ENCODE measurements at places on chromosomes 13 and 19. TPM values are rescaled to one million over a fixed set of nuclear protein-coding genes. Genes with fewer than 3 reads are reported as not detected.

- DNase-seq = peak; percentile 76
These were observed 943 bp downstream of the SLAIN1 start for GRCh38 chr13:77698201-77699058.

GRCh38 chr19:13913352-13913751 lies 7.4 kb downstream of the CC2D1A start:
- no peak for DNase-seq

Gene SIGLEC9
- 12.6 TPM for total RNA-seq

- no peak for DNase-seq
These were observed 1075.2 kb downstream of the PCDH9 start for GRCh38 chr13:66154976-66155375.

- DNase-seq = peak; percentile 74
These were observed 58.0 kb upstream of the F7 start for GRCh38 chr13:113047587-113047986.

DNA sequence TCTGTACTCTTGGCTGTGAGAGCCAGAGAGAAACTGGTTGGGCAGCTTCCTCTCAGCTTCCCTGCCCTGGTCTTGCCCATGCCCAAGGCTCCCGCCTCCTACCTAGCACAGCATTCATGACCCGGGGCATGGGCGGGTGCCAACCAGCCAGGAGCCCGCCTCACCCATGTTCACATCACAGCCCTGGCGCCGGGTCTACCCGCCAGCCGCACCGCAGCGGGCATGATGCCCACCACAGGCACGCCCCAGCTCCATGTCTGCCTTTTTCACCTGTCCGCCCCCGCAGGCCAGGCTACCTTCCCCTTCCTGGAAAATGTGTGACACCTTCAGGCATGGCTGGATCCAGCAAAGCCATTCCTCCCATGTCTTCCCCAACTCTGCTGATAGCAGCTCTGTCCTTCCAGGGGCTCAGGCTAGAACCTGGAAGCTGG lies 42.1 kb downstream of the PTPRS start:
- no peak for DNase-seq

Gene COX6B2
- not detected for total RNA-seq

Gene CPB2
- total RNA-seq = not detected

Gene ZNF493
- 15.1 TPM for total RNA-seq

DNA sequence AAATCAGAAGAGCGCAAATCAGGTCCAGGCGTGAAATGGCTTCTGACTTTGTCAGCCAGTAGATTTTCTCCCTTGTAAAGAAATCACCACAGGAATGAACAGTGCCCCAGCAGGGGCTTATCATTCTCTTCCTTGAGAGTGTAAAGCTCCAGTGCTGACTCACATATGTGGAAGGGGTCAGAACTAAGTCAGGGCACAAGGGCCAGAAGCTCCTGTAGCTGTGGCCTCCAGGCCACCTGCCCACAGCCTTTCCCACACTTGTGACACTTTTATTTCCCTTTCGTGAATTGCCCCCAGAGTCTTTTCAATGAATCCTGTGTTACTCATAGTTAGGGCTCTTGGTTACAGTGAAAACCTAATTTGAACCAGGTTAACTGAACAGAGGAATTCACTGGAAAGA lies 99.6 kb downstream of the SUCLA2 start:
- no peak for DNase-seq

DNA sequence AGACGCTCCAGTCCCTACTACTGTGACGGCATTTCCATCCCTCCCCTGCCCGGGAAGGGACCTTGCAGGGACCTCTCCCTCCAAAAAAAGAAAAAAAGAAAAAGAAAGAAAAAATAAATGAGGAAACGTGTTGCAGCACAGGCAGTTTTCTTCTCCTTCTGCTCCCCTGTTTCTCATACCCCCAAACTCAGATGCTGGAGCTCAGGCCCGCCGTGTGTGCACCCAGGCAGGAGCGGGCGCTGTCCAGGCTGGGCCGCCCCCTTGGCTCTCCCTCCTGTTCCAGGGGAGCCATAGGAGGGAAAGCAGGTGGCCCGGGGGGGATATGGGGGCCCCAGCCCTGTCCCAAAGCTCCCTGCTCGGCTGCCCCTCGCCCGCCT lies 5.8 kb downstream of the YIPF2 start:
- DNase-seq = no peak

Gene SIGLEC12
- 0.42 TPM for total RNA-seq

DNA sequence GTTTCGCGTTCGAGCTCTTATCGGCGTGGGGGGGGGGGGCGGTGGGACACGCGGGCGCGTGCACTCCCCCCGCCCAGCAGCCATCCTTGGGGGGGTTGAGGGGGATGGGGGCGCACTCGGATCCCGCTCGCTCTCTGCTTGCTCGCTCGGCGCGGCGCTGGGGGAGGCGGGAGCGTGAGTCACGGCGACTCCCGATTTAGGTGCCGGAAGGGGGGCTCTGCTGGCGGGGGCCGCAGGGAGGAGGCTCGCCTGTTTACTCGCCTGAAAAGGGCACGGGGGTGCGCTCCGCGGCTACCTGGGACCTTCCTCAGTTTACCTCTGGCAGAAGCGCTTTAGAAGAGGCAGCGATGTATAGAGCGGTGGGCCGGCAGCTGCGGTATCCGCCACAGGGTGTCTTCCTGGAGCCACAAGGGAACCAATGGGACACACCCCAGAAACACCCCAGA lies 1.1 kb upstream of the PDE4A start:
- no peak for DNase-seq

Gene RGS9BP
- total RNA-seq = 0.14 TPM

Gene ASPDH
- not detected for total RNA-seq

- DNase-seq = no peak
These were observed 84.8 kb downstream of the DCT start for GRCh38 chr13:94394723-94395122.
